Prostate gland (tissue), 2 donors: ENCODE measurements at places on chromosomes 3 and 15. TPM values are rescaled to one million over a fixed set of nuclear protein-coding genes. Genes with fewer than 3 reads are reported as not detected.

The FXR1 gene
- 80.2 TPM for total RNA-seq

The CCDC32 gene
- 17.5 TPM for total RNA-seq

The CCR5 gene
- 0.68 TPM for total RNA-seq

The NTRK3 gene
- total RNA-seq = 4.2 TPM

The TIMMDC1 gene
- total RNA-seq = 65.7 TPM

The SRGAP3 gene
- total RNA-seq = 50.3 TPM

The GPR171 gene
- 0.85 TPM for total RNA-seq

The CFAP92 gene
- 4.3 TPM for total RNA-seq

The CYP8B1 gene
- total RNA-seq = not detected
